CD4-positive, alpha-beta memory T cell (primary cell): ENCODE measurements at places on chromosomes 5 and 9. TPM values are rescaled to one million over a fixed set of nuclear protein-coding genes. Genes with fewer than 3 reads are reported as not detected.

GRCh38 chr5:53373451-53374158 lies 106.8 kb upstream of the FST start:
- DNase-seq = no peak

DNA sequence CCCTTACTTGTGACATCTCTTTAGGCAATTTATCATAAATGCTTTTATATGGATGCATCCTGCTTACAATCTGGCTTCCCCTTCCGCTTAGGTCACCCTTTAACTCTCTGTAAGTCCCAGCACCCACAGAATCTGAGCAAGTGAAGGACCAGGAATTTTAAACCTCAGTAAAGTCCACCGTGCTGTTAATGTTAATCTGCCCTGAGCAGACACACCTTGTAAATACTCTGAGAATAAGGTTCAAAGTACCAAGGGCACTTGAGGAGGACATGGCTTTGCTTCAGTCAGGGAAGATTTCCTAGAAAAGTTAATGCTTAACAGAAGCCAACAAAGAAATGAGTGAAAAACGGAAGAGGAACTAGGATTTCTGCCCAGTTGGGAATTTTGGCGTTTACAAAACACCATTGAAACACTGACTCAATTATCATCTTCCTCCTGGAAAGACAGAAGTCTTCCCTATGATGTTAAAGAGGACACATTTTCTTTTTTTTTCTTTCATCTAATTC lies 26.4 kb upstream of the TTC39B start:
- DNase-seq = no peak

DNA sequence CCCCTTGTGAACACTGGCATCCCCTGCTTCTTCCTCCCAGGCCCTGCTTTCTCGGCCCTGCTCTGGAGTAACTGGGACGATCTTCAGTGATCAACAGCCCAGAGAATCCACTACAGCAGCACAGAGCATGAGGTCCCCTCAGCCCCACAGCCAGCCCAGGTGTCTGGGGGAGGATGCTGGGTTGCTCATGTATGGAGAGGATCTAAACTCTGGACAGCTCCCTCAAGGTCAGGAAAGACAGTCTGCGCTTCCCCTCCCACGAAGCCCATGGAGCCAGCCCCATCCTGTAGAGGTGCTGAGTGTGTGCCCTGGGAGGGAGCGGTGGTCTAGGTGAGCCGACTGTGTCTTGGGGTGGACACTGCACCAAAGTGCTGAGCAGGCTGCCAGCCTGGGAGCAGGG lies 190.2 kb downstream of the GABBR2 start:
- no peak for DNase-seq

- no peak for DNase-seq
These were observed 24.3 kb downstream of the HMHB1 start for GRCh38 chr5:143836161-143836725.

Gene LOX
- not detected for total RNA-seq

- no peak for DNase-seq
These were observed 7.7 kb upstream of the HAVCR2 start for GRCh38 chr5:157116483-157116954.

DNA sequence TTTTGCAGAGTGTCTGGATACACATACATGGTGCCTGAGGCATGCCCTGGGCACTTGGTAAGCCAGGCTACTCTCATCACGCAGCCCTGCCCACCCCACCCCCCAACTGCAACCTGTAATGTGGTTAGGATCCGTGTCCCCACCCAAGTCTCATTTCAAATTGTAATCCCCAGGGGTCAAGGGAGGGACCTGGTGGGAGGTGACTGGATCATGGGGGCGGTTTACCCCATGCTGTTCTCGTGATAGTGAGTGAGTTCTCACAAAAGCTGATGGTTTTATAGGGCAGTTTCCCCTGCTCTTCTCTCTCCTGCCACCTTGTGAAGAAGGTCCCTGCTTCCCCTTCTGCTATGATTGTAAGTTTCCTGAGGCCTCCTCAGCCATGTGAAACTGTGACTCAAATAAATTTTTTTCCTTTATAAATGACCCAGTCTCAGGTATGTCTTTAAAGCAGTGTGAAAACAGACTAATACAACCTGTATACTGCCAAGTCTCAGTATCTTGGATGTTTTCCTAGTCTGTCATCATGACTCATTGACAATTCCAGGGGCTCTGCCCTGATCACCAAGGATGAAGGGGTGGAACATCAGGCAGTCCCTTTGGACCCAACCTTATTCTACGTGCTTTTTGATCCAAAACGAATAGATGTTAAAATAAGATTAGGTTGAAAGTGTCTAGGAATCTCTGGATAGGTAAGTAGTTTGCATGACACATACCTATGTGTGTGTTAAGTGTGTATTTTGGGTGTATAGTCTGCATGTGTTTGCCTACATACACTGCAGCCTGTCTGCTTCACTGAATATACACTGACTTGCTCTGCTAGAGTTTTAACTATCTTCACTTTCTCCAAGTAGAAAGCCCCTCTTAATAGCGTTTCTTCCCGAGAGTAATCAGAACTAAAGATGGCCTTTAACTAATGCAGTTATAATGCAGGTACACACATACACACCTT lies 293.8 kb downstream of the SLIT3 start:
- no peak for DNase-seq

DNA sequence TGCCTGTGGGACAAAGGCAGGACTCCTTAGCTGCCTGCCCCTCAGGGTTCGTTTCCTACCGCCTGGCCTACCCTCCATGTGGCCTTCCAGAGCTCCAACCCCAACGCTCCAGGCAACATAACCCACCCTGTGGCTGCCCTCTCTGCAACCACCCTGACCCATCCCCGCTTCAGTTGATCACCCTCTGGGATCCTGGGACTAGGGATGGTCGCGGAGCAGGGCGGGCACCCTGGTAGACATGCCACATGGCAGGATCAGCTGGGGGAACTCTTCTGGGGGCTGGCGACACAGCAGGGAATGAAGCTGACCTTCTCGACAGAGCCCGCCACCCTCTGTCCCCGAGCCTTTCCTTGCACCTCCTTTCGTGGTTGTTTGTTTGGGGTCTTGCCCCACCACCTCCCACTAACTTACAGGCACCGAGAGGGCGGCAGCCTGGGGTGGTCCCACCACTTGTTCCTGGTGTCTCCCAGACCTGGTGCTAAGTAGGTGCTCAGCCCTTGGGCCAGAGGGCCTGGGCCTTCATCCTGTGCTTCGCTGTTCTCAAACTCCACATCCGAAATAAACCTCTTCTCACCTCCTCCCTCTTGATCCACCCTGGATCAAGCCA lies 243.1 kb downstream of the PBX3 start:
- DNase-seq = no peak

DNA sequence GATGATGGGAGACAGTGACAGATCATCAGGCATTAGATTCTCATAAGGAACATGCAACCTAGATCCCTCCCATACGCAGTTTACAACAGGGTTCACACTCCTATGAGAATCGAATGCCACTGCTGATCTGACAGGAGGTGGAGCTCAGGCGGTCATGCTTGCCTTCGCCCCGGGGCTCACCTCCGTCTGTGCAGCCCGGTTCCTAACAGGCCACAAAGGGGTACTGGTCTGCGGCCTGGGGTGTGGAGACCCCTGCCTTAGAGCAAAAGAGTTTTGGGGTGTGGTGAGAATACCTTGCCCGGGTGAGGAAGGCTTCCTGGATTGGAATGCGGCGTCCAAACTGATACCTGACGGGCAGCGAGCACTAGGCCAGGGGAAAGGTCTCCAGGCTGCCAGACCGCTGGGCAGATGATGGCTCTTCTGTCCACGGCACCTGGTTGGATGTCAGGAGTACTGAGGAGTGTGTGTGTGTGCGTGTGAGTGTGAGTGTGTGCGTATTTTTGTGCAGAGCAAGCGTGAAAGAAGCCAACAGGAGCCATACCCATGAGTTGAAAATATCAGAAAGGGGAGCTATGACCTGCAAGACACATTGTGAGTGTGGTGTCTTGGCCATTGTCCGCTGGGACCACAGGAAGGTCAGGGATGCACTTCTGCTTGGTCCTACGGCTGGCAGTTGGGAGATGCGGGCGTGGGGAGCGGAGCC lies 55.4 kb downstream of the ACER2 start:
- no peak for DNase-seq

Gene KIF12
- not detected for total RNA-seq

DNA sequence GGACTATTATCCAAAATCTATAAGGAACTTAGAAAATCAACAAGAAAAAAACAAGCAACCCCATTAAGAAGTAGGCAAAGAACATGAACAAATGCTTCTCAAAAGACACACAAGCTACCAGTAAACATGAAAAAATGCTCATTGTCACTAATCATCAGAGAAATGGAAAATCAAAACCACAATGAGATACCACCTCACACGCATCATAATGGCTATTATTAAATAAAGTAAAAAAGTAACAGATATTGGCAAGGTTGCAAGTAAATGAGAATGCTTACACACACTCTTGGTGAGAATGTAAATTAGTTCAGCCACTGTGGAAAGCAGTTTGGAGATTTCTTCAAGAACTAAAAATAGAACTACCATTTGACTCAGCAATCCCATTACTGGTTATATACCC lies 167.0 kb upstream of the DMRTA1 start:
- DNase-seq = no peak

DNA sequence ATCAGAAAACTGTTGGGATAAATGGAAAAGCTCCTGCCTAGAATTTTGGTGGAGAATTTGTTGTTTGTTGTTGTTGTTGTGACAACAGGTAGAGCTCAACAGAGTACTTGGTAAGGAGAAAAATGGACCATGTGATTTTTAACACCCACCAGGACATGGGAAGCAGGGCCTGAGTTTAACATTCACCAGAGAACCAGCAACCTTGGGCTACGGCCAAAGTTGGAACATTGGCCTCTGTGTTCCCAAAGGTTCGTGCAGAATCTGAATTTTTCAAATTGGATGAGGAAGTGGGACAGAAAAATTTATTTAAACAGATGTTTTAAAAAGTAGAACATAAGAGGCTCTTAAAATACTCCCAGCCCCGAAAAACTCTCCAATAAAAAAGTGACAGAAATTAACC lies 127.0 kb downstream of the GNA14 start:
- no peak for DNase-seq

GRCh38 chr9:89864257-89864656 lies 259.4 kb downstream of the GADD45G start:
- no peak for DNase-seq

- no peak for DNase-seq
These were observed 301.4 kb downstream of the PDE4D start for GRCh38 chr5:59592101-59592500.

GRCh38 chr9:98018347-98018746 lies 35.2 kb downstream of the ANP32B start:
- no peak for DNase-seq

GRCh38 chr5:51371052-51371451 lies 12.2 kb upstream of the ISL1 start:
- no peak for DNase-seq

DNA sequence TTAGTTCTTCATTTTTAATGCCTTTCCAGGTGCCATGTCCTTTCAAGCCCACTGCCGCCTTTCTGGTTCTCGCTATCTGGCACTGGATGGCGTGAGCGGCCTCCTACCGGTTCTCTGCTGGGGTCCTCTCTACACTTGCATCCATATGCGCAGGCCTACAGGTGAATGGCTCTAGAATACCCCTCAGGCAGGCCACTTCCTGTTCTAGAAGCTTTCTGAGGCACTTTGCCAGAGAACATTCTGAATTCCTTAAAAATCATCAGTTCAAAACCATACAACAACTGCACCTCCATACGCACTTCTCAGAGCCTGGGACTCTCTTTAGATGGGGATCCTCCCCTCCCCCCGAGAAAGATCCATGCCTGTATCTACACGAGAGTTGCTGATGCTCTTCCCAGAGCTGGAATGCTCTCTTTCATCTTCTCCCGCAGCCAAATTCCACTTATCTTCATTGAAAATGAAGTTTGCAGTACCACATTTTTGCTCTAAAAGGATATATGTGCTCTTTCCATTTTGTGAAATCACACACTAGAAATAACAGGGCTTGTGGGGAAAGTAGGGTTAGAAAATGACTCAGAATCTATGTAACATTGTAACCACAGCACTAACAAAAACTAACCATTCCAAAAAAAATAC lies 1.4 kb upstream of the LHFPL2 start:
- no peak for DNase-seq

Gene FGF1
- not detected for total RNA-seq

Gene BTNL8
- not detected for total RNA-seq

- DNase-seq = no peak
These were observed 4.8 kb upstream of the DIAPH1 start for GRCh38 chr5:141623611-141624010.
